ENCODE measurements at places on chromosomes 12 and 14.

- no peak for DNase-seq
Observed at GRCh38 chr12:96466939-96467751, 22.2 kb upstream of the CFAP54 start.

GRCh38 chr14:105987563-105987962 lies 461.2 kb downstream of the TMEM121 start:
- DNase-seq, result no peak

GRCh38 chr14:89750908-89751392 lies 203.6 kb downstream of the EFCAB11 start:
- DNase-seq, result no peak

DNA sequence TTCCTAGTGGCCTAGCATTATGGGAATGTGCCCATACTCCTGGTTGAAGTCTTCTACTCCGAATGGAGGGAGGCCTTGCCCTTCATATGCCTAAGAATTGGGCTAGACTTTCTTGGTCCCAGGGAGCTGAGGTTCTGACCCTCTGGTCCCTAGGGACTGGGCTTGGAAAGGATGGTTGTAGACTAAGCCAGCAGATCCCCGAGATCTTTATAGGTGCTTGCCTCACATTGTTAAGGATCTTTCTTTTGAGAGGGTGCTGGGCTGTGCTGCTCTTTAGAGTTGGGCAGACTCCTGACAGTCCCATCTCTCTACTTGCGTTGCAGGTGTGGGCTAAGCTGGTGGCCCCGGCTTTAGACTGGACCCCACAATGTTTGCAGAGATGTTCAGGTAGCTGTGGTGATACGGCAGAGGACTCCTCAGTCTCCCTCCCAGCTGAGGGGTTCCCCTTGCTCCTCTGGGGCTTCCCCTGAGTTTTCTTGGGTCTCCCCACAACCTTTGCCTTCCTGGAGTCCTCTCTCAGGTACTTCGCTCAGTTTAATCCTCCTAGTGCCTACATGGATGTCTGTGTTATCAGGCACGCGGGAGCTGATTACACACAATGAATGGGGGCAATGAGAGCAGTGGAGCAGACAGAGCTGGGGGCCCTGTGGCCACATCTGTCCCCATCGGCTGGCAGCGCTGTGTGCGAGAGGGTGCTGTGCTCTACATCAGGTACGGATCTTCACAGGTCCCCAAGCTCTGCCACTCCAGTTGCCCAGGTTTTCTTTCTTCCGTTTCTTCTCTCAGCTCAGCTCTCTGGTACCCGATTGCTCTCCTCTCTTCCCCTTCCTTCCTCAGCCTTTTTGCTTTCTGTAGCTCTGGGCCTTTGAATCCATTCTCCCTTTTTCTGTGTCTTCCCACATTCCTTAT lies 1.3 kb downstream of the MBD6 start:
- no peak for DNase-seq

GRCh38 chr12:4975574-4975973 lies 65.9 kb downstream of the KCNA1 start:
- no peak for DNase-seq

DNA sequence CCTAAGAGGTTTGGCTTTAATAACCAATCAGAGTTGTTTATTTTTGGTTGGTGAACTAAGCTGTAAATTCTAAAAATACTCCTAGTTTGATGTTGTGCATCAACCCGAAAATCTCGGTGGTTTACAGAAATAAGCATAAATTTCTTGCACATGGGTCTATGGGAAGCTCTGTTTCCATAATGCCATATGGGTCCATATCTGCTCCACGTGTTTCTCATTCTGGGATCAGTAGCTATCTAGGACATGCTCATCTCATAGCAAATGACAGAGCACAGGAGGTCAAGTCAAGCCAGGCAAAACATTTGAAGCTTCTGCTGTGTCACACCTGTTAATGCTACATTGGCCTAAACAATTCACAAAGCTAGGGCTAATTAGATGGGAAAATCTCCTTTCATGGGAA lies 23.1 kb downstream of the NUP37 start:
- no peak for DNase-seq

DNA sequence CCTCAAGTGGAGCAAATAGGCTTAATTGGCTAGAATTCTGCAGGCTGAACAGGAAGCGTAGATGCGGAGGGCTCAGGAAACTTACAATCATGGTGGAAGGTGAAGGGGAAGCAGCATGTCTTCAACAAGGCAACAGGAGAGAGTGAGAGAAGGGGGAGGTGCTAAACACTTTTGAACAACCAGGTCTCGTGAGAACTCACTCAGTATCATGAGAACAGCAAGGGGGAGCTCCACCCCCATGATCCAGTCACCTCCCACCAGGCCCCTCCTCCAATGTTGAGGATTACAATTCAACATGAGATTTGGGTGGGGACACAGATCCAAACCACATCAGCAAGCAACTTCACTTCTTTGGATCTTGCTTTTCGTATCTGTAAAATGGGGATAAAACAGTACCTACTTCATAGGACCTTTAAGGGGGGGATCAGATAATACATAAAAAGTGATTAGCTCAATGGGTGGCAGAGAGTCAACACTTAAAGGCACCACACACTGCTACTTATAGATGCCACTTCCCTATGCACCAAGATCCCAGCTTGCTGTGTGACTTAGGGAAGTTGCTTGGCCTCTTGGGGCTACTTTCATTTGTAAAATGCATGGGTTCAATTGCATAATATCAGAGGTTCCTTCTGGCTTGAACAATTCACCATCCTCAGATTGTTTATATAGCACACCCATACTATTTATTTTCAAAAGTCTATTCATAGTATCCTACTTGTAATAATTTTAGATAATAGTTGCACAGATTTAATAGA lies 184.8 kb upstream of the RPH3A start:
- DNase-seq, result no peak

DNA sequence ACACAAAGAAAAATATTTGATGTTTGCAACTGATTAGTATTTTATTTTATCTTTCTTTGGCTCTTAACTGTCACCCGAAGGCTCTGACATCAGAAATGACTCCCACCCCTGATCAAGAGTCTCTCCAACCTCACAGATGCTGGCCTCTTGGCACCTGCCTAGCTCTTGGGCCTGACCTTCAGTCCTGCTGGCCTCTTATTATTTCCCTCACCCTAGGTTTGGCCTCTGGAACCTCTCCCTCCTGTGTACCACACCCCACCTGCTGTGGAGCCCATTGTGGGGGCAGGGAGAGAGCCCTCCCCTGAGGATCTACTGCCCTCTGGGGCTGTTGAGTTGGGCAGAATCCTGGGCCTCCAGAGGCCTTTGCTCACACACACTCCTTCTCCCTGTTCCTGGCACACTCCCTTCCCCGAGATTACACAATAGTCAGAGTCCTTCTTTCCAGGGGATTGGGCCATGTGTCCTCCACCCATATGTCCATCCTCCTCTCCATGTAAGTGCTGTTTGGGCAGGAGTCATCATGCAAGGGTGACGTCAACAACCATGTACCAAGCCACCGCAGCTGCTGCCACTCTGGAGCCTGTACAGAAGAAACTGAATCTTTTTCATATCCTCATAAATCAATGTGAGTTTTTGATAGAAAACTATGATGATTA lies 124.3 kb downstream of the RASSF9 start:
- no peak for DNase-seq

- no peak for DNase-seq
Observed at GRCh38 chr14:37436519-37436918, 158.5 kb downstream of the FOXA1 start.

GRCh38 chr14:104634886-104635570 lies 30.5 kb upstream of the TMEM179 start:
- DNase-seq, result no peak

DNA sequence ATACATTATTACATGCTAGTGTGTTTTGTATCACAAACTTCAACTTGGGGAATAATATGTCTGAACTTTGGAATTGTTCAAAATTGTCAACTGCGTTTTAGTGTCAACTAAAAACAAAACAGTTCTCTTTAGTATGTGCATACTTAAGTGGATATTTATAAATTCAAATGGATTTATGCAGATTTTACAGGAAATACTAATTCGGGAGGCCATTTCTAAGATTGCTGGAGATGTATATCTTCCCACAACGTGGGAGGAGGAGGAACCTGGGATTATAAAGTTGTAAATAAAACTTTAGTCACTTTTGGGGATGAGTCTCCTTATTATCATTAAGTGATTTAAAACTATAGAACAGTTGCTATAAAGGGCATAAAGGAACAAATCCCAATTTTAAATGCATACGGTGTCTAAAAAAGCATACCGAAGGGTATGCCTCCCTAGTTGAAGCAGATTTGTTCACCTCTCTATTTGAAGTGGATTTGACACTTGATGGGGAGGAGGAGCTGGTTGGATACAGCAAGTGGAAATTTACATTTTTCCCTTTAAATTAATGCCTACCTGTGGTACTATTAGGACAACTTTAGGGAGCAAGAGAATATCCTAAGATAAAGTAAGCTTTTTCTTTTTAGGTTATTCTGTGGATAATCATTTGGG lies 2.7 kb downstream of the PDE3A start:
- DNase-seq, result no peak

DNA sequence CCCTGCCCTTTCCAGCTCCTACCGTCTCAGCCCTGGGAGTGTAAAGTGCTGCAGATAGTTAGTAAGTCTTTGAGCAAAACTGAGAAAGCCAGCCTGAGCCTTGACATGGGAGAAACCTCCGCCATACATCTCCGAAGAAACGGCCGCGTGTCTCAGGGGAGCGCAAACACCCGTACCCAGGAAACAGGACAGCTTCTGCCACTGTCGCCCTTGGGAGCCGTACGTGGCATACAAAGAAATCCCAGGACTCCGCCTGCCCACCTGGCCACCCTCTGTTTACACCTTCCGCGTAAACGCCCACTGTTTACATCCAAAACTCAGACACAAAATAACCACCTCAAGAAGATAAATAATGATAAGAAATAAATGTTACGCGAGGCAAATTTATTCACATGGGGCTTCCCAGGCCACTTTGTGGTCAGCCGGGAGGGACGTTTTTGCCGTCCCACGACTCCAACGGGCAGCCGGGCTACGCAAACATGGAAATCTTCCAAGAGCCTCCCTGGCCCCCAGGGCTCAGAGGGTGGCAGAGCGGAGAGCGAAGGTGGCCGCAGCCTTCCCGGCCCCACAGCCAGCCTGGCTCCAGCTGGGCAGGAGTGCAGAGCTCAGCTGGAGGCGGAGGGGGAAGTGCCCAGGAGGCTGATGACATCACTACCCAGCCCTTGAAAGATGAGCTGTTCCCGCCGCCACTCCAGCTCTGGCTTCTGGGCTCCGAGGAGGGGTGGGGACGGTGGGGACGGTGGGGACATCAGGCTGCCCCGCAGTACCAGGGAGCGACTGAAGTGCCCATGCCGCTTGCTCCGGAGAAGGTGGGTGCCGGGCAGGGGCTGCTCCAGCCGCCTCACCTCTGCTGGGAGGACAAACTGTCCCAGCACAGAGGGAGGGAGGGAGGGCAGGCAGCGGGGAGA lies at the start of gene BDKRB2:
Gene BDKRB2, plus strand, starts transcription at position 689 of the 908 bp plus-strand sequence. CDS start 32,269 bp downstream, outside the sequence.
- peak; percentile 38 for DNase-seq

Data from HCT116 (cell line).